ENCODE measurements at places on chromosomes 12 and 14.

DNA sequence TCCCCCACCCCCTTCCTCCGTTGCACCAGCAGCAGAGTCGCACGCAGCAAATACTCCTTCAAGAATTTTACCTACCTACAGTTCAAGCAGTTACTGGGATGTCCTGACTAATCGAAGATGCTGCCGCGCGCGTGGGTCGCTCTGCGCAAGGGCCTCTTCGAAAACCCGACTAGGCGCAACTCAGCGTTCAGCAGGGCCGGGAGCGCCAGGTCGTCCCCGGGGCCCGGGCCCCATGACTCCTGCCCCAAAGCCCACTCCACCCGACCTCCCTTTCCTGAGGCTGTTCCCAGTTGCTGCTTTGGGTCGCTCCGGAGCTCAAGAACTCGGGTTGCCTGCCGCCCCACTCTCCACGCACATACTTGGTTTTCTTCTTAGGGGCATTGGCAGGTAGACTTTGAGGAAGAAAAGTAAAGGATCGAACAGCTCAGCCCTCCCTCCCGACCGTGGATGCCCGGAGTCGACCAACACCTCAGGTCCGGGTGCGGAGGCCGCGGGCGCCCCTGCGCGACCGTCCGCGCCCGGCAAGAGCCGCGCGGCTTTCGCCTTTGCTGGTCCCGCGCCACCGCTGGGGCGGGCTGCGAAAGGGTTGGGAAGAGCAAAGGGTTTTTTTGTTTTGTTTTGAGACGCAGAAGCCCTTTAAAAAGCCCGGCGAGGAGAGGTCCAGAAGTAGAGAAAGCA lies 1.9 kb downstream of the BMP4 start:
- DNase-seq: peak; percentile 62

DNA sequence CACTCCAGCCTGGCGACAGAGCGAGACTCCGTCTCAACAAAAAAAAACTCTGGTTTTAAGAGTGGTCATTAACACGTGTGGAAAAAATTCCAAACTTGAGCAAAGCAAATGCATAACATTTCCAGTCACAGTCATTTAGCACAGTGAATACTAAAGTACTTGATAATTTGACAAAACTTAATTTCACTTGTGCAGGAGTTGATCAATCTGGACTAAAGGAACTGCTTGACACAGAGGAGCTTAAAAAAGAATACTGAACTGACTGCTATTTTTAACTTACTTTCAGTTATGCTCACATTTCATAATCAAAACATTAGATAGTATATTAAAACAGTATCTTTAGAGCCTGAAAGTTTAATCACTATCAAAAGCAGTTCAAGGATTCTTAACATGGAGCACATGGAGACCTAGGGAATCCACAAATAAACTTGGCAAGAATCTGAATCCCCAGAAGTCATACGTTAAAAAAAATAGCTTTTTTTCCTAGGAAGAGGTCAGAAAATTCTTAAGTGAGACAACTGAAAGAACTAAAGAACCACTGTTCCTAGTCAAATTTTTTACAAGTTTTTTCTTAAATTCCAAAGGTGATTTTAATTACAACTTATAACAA lies 7.4 kb downstream of the UBE2N start:
- DNase-seq: no peak

DNA sequence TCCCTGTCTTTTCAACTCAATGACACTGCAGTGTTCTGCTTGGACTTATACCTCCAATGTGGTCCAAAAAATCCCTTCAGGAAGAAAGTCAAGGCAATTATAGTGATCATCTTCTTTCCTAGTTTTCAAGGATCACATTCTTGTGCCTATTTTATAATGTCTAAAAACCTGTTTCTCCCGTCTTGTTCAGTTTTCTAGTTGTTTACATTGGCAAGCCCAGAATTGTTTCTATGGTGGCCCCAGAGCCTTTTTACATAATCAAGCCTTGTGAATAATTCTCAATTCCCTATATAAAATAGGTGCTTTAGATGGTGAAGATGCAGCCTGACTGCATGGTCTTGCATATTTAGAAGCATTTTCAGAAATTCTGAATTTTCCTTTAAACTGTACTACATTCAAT lies 14.5 kb upstream of the LDHB start:
- no peak for DNase-seq

DNA sequence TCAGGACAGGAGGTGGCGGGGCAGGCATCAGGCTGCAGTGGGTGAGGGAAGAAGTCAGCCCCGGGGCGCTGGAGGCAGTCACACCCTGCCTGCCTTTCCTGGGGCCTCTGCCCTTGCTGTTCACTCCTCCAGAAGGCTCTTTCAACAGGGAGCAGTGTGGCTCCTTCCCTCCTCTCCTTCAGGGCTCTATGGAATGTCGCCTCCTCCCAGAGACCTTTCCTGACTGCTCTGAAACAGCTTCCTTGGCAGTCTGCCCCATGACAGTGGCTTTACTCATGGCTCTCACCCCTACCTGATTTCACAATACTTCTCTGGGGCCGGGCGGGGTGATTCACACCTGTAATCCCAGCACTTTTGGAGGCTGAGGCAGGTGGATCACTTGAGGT lies 7.1 kb downstream of the RHOF start:
- DNase-seq: no peak

DNA sequence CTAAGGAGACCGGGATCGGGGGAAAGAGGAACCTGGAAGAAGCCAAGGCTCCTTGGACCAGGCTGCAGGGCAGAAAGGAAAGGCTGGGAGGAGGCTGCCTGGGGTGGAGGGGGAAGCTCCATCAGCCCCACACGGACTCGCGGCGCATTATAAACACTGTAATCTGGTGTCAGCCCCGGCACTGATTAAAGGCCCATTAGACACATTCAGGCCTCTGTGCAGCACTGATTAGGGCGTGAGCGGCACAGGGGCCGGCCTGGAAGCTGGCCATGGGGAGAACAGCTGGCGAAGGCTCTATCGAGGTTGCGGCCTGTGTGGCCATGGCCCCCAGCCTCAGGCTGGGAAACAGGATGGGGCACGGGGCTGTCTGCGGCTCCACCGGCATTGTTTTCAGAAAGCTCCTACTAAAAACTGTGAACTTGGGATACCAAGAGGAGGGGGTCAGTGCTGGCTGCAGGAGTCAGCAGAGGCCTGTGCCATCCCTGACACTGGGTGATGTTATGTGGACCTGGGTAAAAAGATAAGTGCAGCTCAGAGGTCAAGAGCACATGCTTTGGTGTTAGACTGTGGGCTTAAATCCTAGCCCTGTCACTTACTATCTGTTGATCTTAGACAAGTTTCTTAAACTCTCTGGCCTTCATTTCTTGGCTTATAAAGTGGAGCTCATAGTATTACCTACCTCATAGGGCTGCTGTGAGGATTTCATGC lies 10.6 kb downstream of the ACVRL1 start:
- peak; percentile 40 for DNase-seq

DNA sequence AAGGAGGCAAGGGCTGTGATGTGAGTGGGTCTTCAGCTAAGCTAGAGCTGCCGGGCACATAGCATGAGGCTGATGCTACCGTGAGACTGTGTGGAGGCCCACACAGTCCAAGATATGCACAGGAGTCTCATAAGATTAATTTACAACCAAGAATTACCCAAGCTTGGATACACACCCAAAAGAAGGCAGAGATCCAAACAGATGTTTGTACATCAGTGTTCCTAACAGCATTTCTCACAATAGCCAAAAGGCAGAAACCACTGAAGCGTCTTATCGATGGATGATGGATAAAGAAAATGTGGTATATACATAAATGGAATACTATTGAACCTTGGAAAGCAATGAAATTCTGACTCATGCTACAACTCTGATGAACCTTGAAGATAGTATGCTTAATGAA lies 40.8 kb upstream of the RIC8B start:
- DNase-seq: no peak

DNA sequence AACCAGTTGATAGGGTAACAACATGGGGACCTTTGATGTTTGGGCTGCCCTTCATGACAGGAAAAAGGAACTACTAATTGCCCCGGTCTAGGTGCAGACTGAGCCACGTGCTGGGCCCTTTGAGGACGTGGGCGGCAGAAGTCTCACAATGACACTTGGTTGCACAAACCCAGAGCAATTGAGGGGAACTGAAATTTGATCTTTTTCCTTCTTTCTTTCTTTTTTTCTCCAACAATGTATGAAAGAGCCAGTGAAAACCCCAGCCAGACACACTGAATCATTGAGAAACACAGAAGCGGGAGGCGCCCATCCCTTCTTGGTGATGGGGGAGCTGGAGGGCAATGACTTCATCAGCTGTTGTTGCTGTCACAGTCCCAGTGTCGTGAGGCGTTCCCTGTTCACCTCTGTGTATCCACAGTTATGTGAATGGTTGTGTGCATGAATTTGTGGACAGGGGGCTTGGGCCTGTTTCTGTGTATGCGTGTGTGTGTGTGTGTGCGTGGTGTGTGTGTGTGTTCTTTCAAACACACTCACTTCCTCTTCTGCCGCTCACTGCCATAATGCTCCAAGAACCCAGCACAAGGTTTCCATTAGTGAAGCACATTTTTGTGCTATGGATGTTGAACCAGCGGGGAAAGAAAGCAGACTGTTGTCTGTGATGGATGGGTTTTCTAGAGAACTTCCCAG lies 137.5 kb upstream of the CCND2 start:
- DNase-seq: peak; percentile 76

DNA sequence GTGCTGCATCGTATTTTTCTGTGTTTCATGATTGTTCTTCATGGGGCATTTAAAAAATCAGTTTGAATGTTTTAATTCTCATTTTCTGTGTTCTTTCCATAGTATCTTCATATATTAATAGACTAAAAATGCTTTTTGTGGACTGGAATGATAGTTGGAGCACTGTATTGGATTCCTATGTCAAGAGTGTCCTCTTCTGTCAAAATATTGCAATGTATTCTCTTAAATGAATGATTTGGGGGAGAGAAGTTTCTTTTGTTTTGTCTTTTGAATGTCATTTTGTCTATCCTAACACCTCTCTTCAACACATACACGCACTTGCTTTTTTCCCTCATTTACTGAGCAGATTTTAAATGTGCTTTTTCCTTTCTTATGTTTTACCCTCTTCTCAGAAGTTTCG lies 4.7 kb upstream of the EIF2S3B start:
- no peak for DNase-seq

- no peak for DNase-seq
Observed at GRCh38 chr12:62698701-62699101, 232.1 kb downstream of the MON2 start.

DNA sequence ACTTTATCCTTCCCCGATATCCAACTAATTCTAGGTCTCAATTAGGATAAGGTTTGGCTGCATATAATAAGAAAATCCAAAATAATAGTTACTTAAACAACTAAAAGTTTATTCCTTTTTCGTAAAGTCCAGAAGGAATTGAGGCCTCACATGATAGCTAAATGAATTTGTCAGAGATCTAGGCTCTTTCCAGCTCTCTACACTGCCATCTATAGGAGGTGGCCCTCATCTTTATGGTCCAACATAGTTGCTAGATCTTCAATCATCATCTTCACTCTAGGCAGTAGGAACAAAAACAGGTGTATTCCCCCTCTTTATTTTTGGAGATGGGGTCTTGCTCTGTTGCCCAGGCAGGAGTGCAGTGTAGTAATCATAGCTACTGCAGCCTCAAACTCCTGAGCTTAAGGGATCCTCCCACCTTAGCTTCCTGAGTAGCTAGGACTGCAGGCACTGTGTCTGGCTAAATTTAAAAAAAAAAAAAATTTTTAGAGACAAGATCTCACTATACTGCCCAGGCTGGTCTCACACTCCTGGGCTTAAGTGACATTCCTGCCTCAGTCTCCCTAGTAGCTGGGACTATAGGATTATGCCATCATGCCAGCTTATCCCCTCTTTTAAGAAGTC lies 46.5 kb upstream of the SAV1 start:
- no peak for DNase-seq

- no peak for DNase-seq
Observed at GRCh38 chr14:94239406-94239805, 53.7 kb downstream of the SERPINA10 start.

- no peak for DNase-seq
Observed at GRCh38 chr14:33714527-33715226, 236.2 kb downstream of the EGLN3 start.

- no peak for DNase-seq
Observed at GRCh38 chr12:92294676-92295440, 149.2 kb upstream of the BTG1 start.

DNA sequence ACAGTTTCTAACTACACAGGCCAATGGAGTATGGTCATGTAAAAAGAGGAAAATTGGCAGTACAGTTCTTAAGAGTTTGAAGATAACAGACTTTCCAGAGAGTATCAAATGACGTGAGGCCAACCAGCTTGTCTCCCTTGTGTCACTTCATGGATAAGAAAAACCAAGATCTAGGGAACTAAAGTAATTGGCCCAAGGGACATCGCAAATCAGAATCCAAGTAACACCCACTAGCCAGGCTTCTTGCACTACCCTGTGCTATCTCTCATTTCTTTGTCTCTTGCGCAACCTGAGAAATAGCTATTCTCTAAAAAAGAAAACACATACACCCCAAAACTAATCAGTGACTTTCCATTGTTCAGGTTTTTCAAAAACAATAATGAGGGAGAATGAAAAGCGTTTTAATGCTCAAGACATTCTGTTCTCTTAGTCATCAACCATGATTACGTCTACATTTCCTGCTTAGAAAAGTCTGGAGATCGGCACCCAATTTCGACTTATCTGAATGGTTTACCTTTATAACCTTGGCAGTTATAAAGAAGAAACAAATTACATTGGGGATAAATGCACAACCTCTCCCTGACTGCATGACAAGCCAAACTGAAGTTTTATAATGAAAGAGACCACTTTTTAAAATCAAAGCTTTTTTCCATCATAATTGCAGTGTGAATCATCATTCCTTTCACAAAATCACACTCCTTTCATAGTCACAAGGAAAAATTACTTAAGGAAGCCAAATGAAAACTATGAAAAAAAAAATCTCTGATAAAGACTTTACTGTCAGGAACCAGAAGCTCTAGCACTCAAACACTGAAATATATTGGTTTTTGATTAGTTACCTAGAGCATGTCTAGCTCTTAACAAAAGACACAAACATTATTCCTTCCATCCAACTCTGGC lies 42.1 kb downstream of the TMTC1 start:
- no peak for DNase-seq

- DNase-seq: no peak
Observed at GRCh38 chr14:43166163-43166562, 1340.9 kb downstream of the FSCB start.

DNA sequence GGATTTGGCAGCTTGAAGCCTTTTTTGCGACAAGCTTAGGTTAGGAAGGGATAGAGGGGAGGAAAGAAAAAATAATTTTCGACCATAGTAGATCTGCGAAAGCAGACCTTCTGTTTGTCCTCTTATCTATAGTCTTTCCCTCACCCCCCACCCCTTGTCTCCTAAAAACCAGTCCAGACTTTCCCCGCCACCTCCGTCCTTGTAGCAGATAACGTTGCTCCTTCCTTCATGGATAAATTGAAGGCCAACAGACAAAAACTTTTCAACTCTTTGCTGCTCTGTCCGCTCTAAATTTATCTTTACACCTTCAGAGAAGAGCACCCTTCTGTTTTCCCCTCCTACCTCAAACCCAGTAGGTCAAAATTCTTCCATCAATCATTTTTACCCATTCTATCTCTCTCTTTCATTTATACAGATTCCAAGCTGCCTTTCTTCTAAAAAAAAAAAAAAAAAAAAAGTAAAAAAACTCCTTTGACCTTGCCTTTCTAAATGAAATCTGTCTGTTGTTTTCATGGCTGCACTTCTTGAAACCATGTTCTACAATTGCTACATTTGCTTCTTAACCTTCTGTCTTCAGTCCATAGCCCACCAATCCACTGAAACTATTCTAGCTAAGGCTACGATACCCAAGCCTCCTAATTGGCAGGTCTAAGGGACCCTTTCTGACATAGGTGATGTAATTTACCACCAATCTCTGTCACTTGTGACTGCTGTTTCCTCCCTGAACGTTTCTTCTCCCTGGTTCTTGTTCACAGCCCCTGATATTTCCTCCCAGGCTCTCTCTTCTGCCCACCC lies 11.1 kb upstream of the NEMF start:
- no peak for DNase-seq

GRCh38 chr14:74539503-74539902 lies 45.9 kb downstream of the ISCA2 start:
- DNase-seq: no peak
